ENCODE measurements at places on chromosomes 6 and 20.

GRCh38 chr6:10720265-10720959, 2.5 kb upstream of the TMEM14C start:
- DNase-seq: no peak

GRCh38 chr6:74756923-74757322, 448.9 kb downstream of the COL12A1 start:
- no peak for DNase-seq

DNA sequence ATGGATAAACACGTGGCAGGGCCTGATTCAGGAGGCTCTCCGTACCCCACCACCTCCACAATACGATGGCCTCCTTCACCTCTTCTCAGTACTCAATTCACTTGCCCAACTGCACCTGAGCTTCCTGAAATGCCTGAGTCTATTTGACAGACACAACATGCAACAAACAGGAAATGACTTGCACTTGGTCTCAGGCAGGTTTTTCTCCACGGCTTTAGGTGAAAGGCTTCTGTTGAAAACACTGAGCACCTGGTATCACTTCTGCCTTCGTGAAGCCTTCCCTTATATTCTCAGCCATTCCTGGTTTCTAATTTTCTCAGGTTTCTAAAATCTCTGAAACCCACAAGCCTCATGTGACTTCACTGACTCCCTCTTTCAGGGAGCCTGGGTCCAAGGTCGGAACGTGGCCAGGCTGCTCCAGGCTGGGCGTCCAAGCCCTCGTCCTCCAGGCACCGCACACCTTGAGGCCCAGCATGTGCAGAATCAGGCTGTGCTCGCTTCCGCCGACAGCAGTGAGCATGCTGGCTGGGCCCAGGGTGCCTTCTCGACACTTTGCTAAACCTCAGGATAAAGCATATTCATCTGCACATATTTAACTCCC, 34.7 kb downstream of the TAF4 start:
- DNase-seq: no peak

GRCh38 chr6:79902046-79902445, 45.3 kb downstream of the ELOVL4 start:
- DNase-seq: no peak

DNA sequence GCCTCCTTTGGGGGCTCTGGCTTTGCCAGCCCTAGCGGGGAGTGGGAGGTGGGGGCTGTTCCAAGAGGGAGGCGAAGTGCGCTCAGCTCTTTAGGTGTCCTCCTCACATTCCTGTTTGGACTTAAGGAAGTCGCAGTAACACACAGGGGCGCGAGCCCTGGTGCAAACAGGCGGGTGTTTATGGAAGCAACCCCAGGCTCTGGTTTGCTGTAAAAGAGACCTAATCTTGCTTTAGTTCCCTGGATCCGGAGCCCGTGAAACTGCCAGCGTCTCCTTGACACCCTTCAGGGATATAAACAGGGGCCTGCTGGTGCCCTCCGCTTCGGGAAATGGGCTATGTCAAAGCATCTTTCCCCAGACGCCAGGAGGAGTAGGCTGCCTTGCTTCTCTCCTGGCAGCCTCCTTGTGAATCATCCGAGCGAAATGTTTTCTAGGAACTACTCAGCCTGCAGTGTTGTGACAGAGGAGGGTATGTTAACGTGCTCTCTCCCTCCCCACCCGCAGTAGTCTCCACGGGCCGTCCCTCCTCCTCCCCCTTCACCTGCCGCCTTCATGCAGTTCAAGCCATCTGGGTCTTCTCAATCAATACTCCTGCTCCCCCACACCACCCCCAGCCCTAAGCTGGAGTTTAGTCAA, 168.0 kb upstream of the LRFN2 start:
- no peak for DNase-seq

GRCh38 chr6:167750956-167751358, 75.8 kb upstream of the AFDN start:
- no peak for DNase-seq

DNA sequence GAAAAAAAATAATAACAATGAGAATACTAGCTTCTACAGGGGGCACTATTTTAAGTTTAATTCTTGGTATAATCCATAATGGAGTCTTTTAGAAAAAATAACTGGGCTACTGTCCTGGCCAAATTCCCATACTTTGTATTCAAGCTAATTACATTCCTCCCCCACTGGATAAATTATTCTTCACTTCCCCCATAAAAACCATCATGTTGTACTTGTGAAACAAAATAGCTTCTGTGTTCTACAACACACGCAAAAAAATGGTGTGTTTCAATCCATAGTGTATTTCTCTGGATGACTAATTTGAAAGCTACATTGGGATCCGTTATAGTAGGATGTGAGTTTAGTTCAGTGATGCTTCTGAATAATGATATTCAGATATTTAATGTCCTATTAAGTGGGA, 21.6 kb upstream of the HDDC2 start:
- no peak for DNase-seq

DNA sequence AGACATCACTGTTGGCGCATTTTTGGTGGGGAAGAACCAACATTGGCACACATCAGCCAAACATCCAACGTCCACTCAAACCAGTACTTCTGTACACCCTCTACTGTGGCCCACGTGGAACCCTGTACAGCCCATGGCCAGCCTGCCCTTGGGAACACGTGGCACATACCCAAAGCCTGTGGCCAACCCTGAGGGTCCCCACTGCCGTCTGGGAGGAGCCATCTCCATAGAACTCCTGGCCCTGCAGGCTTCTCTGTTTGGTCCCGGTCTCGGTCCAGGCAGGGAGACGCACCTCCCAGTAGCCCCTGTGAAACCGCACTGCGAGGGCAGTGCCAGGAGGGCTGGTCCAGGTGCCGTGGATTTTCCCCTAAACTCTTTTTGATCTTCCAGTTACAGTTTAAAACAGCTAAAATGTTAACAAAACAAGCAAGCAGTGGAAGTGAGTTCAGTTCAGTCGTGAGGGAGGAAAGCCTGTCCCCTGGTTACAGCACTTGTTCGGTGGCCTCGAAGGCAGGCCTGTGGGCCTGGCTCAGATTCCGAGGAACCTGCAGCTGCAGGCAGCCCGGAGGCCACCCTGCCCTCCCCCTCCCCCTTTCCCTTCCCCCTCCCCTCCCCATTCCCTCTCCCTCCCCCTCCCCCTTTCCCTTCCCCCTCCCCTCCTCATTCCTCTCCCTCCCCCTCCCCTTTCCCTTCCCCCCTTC, 233.7 kb downstream of the DLL1 start:
- no peak for DNase-seq

- DNase-seq: no peak
These were observed 32.8 kb upstream of the HLA-C start for GRCh38 chr6:31304683-31305082.

GRCh38 chr20:34045294-34045693, 51.6 kb downstream of the RALY start:
- DNase-seq: no peak

DNA sequence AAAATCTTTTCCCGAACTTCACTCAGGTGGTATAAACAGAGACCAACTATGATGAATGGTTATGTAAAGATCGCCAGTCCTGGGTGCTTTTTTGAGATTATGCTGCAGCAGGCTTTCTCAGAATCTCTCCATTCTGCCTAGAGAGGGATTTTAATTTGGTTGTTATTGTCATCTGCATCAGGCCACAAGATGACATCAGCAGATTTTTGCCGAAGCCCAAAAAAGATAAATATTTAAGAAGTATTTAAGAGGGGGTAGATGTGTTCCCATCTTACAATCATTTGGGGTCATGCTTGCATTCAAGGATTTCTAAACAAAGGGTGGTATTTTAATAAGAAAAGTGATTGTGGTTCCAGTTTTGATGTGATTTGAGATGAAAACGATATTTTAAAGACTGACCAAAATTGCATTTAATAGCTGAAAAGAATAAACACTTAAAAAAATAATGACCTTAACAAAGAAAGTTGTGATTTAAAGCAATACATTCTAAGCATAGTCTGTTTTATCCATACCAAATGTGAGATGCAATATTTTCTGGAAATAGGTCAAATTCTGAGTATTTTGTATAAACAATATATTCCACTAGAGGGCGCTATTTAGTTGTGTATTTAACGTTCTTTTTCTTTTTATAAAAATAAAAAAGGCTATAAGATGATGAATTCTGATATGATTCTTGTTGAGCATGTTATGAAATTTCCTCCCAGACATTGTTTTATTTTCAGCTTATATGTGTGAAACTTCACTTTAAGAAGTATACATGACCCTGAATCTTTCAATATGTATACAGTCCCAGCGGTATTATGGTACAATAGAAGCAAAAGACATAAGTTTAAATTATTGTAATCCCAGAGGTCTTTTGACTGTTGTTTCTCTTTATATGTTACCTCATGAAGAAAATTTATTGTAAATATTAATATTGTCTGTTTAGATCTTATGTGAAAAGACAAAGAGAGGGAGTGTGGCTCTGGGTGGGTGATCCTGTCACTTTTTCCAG, 51.0 kb upstream of the ZFP64 start:
- peak; percentile 49 for DNase-seq

DNA sequence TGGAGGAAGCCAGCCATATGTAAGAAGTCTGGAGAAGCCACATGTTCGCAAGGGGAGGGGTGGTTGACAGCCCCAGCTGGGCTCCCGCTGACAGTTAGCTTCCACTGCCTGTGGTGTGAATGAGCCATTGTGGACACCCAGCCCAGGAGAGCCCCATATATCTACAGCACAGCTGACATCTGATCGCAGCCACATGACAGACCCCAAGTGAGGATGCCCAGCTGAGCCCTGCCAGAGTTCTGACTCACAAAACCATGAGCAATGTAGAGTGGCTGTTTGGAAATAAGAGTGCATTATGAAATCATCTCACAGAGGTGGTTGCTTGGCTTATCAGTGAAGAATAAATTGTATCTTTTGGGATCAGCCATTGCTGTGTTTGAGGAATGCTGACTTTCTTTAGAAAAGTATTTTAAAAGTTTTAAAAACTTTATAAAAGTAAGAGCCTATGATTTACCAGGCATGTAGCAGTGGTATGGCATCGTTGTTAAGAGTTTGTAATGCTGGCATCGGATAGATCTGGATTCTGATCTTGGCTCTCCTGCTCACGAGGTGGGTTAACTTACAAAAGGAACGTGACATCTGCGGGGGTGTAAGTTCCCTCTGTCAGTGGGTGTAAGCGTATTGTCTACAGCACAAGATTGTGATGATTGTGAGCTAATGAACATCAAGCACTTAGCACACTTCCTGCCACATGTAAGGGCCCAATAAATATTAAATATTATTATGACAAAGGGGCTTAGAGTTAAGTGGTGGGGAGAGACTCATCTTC, 24.1 kb downstream of the CFAP61 start:
- DNase-seq: no peak

DNA sequence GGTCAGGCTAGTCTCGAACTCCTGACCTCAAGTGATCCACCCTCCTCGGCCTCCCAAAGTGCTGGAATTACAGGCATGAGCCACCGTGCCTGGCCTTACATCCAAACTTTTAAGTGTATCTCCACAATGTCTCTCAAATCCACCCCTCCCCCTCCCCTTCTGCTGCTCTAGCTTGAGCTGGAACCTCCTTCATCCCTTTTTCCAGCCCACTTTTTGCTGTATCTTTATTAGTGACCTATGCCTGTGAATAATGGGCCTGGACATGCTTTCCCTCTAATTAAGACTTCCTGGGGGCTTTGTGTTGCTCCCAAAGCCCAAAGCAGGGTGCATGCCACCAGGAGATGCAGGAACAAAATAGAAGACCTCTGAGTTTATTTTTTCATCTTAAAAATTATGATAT, 26.1 kb downstream of the TNFAIP3 start:
- DNase-seq: no peak

DNA sequence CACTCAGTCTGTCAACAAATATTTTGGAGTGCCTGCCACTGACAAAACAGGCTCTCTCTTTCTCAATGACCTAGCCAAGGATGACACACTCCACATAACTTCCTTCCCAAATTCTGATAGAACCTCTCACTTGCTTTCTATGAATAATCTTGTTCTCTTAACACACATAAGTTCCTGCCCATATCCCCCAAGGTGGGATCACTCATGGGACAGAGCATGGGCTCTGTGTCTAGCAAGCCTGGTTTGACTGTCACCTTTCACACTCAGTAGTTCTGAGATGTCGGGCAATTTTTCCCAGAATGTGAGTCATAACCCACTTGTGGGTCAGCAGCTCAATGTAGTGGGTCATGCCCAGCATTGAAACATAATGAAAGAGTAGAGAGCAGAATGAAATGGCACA, 78.1 kb downstream of the LRFN2 start:
- DNase-seq: no peak
